ENCODE measurements at places on chromosomes 1 and 21. TPM values are rescaled to one million over a fixed set of nuclear protein-coding genes. Genes with fewer than 3 reads are reported as not detected.

C1orf94 gene
- not detected for total RNA-seq

DNA sequence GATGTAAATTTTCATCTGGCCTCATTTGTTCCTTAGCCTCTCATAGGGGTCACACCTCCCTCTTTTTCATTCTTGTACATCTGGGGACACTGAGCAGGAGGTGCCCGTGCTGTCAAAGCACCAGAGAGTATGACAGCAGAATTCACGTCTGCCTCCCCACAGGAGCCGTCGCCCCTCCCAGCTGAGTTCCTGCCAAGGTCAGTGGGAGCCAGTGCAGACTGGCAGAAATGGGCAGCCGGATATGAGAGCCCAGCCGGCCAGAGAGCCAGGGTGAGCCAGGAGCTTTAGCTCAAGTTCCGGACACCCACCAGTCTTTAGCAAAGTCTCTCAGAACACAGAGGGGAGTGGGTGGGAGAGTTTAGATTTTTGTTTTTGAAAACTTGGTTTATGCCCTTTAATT lies 21.9 kb downstream of the GPR137B start:
- H3K27me3 ChIP-seq = no peaks in the 10 kb centered on the region
- peaks cover 11% of the 10 kb centered on the region for H3K36me3 ChIP-seq
- peaks cover 5% of the 10 kb centered on the region for H3K4me1 ChIP-seq
- H3K27ac ChIP-seq = no peak overlapping the region

- peaks cover 28% of the 10 kb centered on the region for H3K27me3 ChIP-seq
- H3K4me1 ChIP-seq = peaks cover 4% of the 10 kb centered on the region
- no peaks in the 10 kb centered on the region for H3K36me3 ChIP-seq
- H3K27ac ChIP-seq = no peak overlapping the region
- no peak for DNase-seq
Observed at GRCh38 chr1:184608581-184608980, 146.1 kb downstream of the EDEM3 start.

GRCh38 chr1:150799089-150799488 lies 9.0 kb downstream of the CTSK start:
- peaks cover 4% of the 10 kb centered on the region for H3K4me1 ChIP-seq
- no peak for DNase-seq

All from T-helper 17 cell (primary cell).